ENCODE measurements at places on chromosomes 1 and 21.

GRCh38 chr1:113401067-113401466 is 10.8 kb downstream of the MAGI3 start:
- no peak for DNase-seq

DNA sequence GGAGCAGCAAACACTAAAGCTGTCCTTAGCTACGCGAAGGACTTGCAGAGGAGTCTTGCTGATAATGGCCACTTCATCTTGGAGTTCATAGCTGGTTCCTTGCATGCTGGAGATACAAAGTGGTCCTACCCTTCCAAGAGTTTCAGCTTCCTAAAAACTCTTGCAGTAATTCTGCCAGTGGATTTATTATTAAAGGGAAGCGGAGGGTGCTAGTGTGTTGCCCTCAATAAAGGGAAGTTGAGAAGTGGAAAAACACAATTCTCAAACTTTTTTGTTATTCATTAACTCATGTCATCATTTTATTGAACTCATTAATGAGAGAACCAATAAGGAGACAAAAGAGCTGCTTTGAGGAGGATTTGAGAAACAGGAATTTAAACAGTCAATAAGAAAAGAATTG is 6.5 kb upstream of the HAPLN2 start:
- DNase-seq = no peak

GRCh38 chr21:31413698-31414097 is 69.6 kb upstream of the TIAM1 start:
- no peak for DNase-seq

DNA sequence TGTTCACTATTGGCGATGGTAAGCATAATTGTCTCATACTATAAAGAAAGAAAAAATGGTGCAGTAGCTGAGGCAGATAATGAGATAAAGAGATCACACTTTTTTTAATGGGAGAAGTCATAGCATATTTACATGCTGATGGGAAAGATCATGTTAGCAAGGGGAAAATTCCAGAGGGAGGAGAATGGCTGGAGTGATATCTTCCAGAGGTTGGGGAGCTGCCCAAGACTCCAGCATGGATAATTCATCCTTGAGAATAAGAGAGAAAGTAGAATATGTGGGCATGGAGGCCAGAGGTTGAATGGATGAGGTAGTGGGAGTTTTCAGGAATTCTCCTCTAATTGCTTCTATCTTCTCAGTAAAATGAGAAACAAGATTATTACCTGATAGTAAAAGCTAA is 45.8 kb upstream of the RGS1 start:
- DNase-seq = no peak

GRCh38 chr1:154802336-154802969 is 67.6 kb downstream of the KCNN3 start:
- no peak for DNase-seq

- DNase-seq = no peak
Observed at GRCh38 chr1:220124542-220124941, 30.6 kb downstream of the IARS2 start.

GRCh38 chr1:45205011-45205909 is 1.1 kb downstream of the ZSWIM5 start:
- no peak for DNase-seq

DNA sequence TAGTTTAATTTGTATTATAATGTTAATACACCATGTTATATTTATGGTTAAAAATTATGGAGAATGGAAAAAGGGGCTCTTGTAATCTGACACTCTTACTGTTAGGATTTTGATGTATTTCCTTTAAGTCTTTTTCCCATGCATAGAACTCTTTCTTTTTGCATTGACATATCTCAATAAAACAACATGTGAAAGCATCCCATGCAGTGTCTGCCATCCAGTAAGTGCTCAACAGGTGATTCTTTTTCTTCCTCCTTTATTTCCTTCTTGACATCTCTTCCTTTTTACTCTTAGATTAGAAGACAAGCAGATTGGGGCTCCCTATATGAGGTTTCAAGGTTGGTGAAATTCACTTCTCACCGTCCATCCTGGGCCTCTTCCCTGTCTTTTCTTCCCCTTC is 2.8 kb downstream of the NEXN start:
- no peak for DNase-seq

GRCh38 chr1:178530502-178530901 is 17.6 kb downstream of the TEX35 start:
- no peak for DNase-seq

DNA sequence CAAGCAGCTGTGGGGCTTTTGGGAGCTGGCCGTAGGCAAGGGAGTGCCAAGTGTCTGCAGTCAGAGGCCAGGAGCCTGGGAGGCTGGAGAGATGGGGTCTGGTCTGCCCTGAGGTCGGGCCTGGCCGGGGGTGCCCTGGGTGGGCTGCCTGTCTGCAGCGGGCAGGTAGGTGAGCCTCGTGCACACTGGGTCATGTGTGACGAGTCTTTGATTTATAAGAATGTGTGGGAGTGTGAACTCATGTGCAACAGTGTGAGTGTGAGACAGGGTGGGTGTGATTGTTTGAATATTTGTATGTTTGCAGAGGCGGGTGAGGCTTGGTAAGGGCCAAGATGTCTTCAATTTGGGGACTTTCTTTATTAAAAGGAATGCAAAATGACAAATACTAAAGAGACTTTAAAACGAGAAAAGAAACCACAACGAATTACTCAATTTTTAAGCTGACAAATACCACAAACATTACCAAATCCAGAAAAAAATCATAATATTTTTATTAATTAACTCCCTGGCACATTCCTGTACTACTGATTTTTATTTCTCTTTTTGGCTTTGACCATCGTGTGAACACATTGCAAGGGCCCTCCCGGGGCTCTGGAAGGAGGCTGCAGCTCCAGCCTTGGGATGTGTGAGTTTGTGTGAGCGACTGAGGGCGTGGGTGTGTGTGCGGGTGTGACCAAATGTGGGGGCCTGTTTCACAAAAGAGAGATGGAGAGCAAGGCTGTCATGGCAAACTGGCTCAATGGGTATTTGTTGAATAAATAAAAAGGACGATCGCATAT is 110.3 kb upstream of the WNT4 start:
- no peak for DNase-seq

DNA sequence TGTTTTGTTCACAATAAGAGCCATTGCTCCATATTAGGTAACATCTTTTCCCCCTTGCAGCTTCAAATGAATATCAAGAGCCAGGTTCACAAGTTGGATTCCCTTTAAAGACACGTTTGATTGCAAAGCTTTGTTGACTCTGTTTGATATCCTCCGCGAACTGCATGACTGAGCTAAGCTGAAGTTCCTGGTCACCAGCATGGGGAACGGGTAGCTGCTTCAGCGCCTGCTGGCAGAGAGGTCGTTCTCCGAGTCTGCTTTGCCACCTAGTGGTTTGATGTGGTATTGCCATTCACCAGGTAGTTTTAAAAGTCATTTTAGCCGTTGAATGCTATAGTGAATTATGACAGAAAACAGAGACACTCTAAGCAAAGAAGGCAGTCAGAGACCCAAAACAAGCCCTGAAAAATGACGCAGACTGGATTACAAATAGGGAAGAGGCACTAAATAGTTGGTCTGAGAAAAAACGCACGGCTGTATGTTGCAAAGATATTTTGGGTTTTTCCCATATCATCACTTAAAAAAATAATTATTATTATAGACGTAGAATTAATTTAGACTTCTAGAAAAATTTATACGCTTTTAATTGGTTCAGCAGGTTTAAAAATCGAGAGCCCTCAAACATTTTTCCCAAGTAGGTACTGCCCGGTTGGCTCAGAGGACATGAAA is 193.5 kb upstream of the FMN2 start:
- peak; percentile 13 for DNase-seq

- no peak for DNase-seq
Observed at GRCh38 chr1:227953022-227953412, 5.3 kb upstream of the WNT9A start.

DNA sequence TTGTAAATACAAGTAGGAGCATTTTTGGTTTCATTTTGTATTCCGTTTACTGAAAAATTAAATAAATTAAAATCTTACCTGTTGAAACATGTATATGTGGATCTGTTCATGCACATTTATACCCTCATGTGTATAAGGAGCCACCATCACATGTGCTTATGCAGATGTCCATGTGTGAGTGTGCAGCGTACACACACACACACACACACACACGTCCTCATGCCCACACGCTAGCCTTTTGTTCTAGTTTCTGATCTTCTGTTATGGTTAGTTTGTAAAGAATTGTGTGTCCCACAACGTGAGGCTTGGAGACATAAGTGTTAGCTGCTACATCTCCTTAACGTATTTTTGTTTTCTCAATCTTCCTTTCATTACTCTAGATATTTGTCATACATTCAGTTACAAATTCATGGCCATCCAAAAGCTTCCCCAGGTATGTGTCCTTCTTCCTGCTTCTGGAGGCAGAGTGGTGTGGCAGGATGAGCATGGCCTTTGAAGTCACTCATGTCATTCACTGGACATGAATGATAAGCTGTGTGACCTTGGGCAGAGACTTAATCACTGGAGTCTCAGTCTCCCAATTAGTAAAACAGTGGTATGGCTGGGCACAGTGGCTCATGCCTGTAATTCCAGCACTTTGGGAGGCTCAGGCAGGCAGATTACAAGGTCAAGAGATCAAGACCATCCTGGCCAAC is 54.6 kb downstream of the TENT5C start:
- no peak for DNase-seq

- no peak for DNase-seq
Observed at GRCh38 chr1:160115545-160116282, at the start of gene ATP1A2. Gene ATP1A2, plus strand, starts transcription at chr1:160115759. Its CDS starts 103 bp downstream, at chr1:160115862.

GRCh38 chr1:245788269-245788668 is 633.5 kb downstream of the KIF26B start:
- no peak for DNase-seq

- DNase-seq = no peak
Observed at GRCh38 chr1:189656628-189657530, 820.8 kb downstream of the BRINP3 start.

DNA sequence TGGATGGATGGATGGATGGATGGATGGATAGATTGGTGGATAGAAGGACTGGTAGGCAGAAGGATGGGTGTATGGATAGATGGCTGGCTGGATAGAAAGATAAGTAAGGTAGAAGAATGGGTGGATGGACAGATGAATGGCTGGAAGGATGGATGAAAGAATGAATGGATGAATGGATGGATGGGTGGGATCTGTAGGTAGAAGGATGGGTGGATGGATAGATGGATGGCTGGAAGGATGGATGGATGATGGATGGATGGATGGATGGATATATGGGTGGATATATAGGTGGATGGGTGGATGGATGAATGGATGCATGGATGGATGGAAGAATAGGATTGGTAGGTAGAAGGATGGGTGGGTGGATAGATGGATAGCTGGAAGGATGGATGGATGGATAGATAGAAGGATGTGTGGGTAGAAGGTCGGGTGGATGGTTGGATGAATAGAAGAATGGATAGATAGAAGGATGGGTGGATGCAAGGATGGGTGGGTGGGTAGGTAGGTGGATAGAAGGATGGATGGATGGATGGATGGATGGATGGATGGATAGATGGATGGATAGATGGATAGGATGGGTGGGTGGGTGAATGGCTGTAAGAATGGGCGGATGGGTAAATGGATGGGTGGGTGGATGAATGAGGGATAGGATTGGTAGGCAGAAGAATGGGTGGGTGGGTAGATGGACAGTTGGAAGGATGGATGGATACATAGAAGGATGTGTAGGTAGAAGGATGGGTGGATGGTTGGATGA is 7.5 kb downstream of the MASP2 start:
- DNase-seq = no peak

DNA sequence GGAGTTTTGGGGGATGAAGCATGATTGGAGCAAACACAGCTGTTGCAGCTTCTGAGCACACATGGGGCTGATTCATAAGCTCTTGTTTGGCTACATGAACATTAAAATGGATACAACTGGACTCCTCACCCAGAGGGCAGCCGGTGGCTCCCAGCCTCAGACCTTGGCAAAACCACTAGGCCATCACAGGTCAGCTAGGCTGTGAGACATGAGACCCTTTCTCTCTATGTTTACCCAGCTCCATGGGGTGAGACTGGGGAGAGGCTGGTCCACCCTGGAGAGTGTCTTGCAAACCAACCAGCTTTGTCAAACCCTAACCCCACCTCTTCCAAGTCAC is 388.7 kb downstream of the PTPRU start:
- DNase-seq = no peak

DNA sequence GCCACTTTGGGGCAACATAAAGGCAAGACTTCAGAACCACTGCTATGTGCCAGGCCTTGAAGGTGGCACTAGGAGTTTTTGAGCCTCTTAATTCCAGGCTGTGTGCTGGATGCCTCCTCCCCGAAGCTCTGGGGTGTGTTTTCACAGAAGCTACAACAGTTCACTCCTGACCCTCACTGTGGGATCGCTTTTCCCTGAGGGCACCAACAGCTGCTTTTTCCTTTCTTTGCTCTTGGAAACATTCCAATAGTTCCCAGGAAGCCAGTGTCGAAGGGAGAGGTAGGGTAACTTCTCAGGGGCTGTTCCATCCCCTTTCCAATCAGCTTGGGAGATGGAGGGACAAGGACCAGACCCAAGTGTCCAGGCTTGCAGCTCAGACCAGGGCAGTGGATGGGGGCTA is 153.4 kb downstream of the C1orf94 start:
- no peak for DNase-seq

DNA sequence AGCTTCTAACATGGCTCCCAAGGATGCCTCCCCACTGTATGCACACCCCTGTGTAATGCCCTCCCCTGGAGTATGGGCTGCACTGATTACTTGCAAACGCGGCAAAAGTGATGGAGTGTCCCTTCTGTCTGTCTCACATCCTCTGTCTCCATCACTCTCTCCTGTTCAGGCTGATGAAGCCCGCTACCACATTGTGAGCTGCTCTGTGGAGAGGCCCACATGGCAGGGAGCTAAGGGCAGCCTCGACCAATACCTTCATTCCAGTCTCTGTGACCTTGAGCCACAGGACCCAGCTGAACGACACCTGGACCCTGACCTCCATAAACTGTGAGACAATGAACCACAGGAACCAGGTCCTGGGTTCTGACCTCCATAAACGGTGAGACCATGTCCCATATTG is 154.1 kb upstream of the ETV3 start:
- no peak for DNase-seq

DNA sequence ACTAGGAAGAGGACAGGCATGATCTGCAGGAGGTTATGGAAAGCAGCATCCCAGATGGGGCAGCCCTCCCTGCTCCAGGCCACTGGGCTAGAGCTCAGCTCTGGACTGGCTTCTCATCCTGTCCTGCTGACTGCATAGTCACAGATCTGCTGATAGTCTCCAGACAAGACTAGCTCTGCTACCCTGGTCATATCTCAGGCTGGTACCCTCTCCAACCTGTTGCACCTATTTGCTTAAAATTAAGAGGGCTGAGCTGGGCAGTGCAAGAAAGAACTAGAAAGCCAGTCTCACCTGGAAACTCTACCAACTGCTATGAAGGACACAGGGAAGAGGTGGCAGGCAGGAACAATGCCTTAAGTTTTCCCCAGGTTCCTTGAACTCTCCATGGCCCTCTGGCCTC is 40.4 kb downstream of the ITPKB start:
- DNase-seq = no peak

DNA sequence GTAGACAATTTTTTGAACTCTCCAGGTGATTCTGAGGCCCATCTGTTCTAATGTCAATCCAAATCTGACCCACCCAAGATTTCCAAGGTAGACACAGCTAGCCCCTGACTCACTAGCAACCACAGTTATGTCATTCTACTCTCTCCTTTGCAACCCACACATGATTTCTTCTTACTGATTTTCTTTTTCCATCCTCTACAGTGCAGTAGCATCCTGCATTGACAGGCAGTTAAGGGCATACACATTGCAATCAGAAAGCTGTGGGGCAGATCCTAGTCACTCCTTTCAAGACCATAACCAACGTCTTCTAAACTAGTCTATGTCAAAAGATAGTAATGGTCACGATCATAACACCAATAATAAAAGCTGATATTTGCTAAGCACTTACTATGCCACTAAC is 54.2 kb downstream of the JAK1 start:
- DNase-seq = no peak

Measured in T-helper 22 cell (primary cell).